ENCODE measurements at places on chromosomes 6 and 20.

DNA sequence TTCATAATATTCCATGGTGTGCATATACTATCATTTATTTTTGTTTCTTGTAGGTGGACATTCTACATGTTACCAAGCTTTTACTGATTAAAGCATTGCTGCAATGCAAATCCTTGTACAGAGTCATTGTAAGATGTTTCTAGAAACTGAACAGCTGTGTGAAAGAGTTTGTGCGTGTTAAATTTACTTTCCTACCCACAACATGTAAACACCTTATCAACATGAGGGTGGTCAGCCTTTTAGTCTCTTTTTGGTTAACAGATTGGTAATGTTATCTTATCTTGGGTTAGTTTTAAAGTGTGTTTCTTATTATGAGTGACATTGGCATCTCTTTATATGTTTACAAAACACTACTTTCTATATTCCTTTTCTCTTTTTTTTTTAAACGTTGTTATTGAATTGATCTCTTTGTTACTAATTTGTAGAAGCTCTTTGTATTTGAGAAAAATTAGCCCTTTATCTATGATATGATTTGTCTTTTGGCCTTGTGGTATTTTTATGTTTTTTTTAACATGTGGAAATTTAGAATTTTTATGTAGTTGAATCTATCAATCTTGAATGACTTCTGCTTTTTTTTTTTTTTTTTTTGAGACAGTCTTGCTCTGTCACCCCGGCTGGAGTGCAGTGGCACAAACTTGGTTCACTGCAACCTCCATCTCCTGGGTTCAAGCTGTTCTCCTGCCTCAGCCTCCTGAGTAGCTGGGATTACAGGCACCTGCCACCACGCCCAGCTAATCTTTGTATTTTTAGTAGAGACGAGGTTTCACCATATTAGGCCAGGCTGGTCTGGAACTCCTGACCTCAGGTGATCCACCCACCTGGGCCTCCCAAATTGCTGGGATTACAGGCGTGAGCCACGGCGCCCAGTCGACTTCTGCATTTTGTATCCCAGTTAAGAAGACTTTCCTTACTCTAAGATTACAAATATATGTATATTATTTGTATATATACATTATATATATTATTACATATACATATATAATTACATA is 112.1 kb downstream of the TCP11 start:
- no peak overlapping the region for H3K27ac ChIP-seq
- H3K27me3 ChIP-seq = no peaks in the 10 kb centered on the region
- H3K36me3 ChIP-seq = no peaks in the 10 kb centered on the region
- no peak overlapping the region for H3K4me3 ChIP-seq
- H3K4me1 ChIP-seq = peaks cover 6% of the 10 kb centered on the region
- no peak for DNase-seq

GRCh38 chr6:34514593-34515472 is 41.3 kb downstream of the SPDEF start:
- H3K4me3 ChIP-seq = peak overlapping the region; percentile 62
- no peak overlapping the region for H3K27ac ChIP-seq

GRCh38 chr6:158018041-158018771 is 36.5 kb downstream of the SYNJ2 start:
- no peak overlapping the region for H3K27ac ChIP-seq
- H3K4me3 ChIP-seq = no peak overlapping the region
- H3K4me1 ChIP-seq = no peaks in the 10 kb centered on the region
- no peak for DNase-seq
- H3K27me3 ChIP-seq = no peaks in the 10 kb centered on the region

DNA sequence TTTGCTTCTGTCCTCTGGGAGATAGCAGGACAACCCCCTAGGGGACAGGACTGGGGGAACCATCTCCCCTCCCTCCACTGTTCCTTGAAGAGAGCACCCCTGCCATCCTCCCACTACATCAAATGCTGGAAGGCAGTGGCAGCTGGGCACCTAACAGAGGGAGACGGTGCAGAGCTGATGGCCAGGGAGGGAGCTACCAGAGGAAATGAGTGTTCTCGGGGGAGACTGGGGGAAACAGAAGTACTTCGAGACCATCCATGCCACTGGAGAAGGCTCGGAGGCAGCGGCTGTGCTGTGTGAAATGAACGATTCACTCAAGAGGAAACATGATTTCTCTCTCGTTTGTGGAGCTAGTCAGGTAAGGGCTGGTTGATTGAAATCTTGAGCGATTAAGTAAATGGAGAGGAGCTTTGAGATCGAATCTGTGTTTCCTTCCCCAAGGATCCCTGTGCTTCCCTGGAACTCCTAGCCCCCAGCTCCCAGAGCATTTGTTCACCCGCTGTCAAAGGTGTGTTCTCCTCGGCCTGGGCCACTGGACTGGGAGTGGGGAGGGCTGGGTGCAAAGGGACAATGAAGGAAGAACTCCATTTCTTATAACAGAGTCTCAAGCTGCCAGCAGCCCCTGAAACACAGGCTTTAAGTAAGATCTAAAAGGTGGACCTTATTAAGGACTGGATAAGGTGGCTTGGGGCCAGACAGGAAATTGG is 261.3 kb upstream of the MOCS1 start:
- H3K4me1 ChIP-seq = no peaks in the 10 kb centered on the region
- H3K4me3 ChIP-seq = no peak overlapping the region
- DNase-seq = no peak
- H3K27ac ChIP-seq = no peak overlapping the region
- no peaks in the 10 kb centered on the region for H3K27me3 ChIP-seq

- DNase-seq = peak; percentile 60
- no peak overlapping the region for H3K4me3 ChIP-seq
- H3K36me3 ChIP-seq = no peaks in the 10 kb centered on the region
These were observed 18.3 kb upstream of the NHSL1 start for GRCh38 chr6:138517635-138518034.

GRCh38 chr20:51413857-51414256 is 128.7 kb downstream of the NFATC2 start:
- peaks cover 6% of the 10 kb centered on the region for H3K4me1 ChIP-seq
- no peaks in the 10 kb centered on the region for H3K36me3 ChIP-seq
- no peak overlapping the region for H3K27ac ChIP-seq

- H3K27ac ChIP-seq = no peak overlapping the region
- no peaks in the 10 kb centered on the region for H3K27me3 ChIP-seq
- no peak overlapping the region for H3K4me3 ChIP-seq
These were observed 2.3 kb downstream of the RNF114 start for GRCh38 chr20:49938173-49939163.

- H3K4me1 ChIP-seq = peaks cover 1% of the 10 kb centered on the region
- no peak for DNase-seq
- H3K4me3 ChIP-seq = no peak overlapping the region
These were observed 14.4 kb downstream of the NT5E start for GRCh38 chr6:85464260-85464644.

- H3K27me3 ChIP-seq = no peaks in the 10 kb centered on the region
- H3K36me3 ChIP-seq = no peaks in the 10 kb centered on the region
- no peak for DNase-seq
- H3K4me3 ChIP-seq = no peak overlapping the region
These were observed 603.9 kb downstream of the HDGFL1 start for GRCh38 chr6:23173234-23173633.

- no peak overlapping the region for H3K27ac ChIP-seq
- no peaks in the 10 kb centered on the region for H3K27me3 ChIP-seq
- no peaks in the 10 kb centered on the region for H3K36me3 ChIP-seq
- no peak for DNase-seq
- no peak overlapping the region for H3K4me3 ChIP-seq
- H3K4me1 ChIP-seq = no peaks in the 10 kb centered on the region
These were observed 48.2 kb downstream of the APCDD1L start for GRCh38 chr20:58466729-58467571.

DNA sequence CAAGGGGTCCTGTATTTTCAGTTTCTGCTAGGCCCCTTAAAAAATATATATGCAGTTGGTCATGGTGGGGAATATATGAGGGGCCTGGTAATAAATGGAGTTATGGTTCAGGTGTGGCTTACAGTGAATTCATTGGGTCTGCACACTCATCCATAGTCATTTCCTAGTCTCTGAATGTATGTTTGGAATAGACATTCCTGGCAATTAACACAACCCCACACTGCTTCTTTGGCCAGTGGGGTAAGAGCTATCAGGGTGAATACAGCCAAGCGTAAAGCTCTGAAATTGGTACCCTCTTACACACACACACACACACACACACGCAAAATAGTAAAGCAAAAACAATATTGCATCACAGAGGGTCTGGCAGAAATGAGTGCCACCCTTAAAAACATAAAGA is 56.5 kb downstream of the QRSL1 start:
- H3K27me3 ChIP-seq = no peaks in the 10 kb centered on the region

DNA sequence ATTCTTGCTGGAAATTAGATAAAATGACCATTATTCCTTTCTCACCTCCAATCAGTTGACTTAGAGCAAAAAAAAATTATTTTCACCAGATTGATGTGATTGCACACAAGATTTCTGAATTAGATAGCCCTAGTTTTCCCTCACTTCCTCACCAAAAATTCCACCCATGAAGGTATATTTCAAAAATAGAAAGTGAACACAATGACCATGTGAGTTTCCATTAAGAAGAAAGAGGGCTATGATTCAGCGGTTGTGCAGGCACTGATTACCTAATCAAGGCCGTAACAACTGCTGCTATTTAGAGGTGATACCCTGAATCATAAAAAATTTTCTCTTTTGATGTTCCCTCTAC is 19.5 kb upstream of the RALGAPA2 start:
- H3K4me1 ChIP-seq = no peaks in the 10 kb centered on the region
- H3K36me3 ChIP-seq = no peaks in the 10 kb centered on the region
- H3K4me3 ChIP-seq = no peak overlapping the region

DNA sequence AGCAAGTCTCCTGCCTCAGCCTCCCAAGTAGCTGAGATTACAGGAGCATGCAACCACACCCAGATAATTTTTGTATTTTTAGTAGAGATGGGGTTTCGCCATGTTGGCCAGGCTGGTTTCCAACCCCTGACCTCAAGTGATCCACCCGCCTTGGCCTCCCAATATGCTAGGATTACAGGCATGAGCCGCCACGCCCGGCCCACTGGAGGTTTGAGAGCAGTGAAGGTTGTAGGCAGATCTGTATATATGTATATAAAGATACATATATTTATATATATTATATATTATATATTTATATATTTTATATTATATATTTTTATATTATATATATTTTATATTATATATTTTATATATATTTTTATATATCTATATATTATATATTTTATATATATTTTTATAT is 38.2 kb upstream of the TTPAL start:
- DNase-seq = no peak
- H3K36me3 ChIP-seq = no peaks in the 10 kb centered on the region
- no peaks in the 10 kb centered on the region for H3K4me1 ChIP-seq
- no peak overlapping the region for H3K4me3 ChIP-seq
- H3K27me3 ChIP-seq = no peaks in the 10 kb centered on the region

Data from iPS DF 6.9 (cell line).